Skeletal muscle cell (primary cell): ENCODE measurements at places on chromosomes 3 and 15.

GRCh38 chr15:32108661-32109060 lies 78.3 kb downstream of the CHRNA7 start:
- no peak for DNase-seq

DNA sequence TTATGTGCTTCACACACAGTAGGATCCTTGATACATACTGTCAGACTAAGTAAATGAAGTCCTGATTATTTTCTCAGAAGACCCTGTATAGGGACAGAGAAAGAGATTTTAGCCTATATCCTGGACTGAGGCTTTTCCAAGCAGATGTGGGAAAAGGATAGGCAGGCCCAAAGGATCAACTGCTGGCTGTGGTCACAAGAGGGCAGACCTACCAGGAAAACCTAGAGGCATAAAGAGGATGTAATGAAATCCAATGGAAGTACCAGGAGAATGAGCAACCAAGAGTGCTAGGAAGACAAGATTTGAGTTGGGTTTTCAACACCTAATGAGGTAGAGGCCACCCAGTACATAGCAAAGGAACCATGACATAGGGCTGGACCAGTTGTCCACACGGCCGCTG lies 23.1 kb downstream of the DCLK3 start:
- DNase-seq = no peak

DNA sequence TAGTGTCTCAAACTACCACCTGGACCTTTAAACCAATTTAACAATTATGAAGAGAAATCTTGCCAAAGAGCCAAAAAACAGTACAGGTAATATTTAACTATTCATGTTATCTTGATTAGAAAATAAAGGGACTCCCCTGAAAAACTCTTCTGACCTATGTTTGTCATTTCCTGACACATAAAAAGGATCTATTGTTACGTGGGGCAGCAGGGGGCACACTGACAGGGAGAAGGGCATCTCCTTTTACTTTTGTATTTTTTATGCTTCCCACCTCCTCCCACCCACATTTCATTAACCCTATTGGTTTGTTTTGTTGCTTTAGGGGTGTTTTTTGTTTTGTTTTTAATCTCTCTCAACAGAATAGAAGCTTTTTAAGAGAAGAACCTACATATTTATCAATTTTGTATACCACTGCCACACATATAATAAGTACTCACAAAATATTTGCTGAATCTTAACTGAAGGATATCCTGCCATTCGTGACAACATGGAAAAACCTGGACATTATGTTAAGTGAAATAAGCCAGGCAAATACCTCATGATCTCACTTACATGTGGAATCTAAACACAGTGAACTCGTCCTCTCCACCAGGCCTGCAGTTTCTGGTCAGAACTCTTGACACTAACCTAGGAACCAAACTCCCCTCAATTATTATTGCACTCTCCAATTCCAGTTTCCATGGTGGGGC lies 17.7 kb downstream of the STAG1 start:
- no peak for DNase-seq

- no peak for DNase-seq
Observed at GRCh38 chr3:151635905-151636304, 97.8 kb upstream of the AADACL2 start.

GRCh38 chr15:88703533-88703932 lies 64.7 kb downstream of the ISG20 start:
- DNase-seq = no peak

DNA sequence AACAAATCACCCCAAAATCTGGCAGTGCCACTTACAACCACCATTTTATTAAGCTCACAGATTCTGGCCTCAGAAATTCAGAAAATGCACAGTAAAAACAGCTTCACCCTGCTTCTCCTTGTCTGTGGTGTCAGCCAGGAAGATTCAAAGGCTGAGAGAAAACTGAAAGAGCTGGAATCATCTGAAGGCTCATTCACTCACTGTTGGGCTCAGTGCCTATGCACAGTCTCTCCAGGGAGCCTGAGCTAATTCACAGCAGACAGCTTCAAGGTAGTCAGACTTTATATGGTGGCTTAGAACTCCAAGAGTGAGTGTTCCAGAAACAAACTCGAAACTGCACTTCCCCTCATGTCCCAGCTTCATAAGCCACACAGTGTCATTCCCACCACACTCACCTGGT lies 16.5 kb upstream of the PLOD2 start:
- DNase-seq = no peak

DNA sequence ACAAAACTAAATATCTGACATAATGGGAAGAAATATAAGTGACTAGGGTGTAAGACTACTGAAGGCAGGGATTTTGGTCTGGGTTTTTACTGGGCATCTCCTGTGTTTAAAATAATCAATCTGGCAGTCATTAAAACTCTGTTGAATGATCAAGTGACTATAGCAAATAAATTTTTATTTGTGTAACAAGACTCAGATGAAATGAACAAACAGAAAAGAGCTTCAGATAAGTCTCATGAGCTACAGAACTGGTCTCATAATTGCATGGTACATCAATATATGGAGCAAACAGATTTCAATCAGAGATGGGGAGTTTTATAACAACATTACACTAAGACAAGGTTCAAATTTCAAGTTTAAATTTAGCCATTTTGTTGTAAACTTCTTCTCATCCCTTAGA lies 372.5 kb downstream of the PLCL2 start:
- DNase-seq = no peak

- DNase-seq = no peak
Observed at GRCh38 chr15:51846066-51846462, 16.6 kb downstream of the TMOD3 start.

- no peak for DNase-seq
Observed at GRCh38 chr3:184316792-184317191, 2.4 kb downstream of the EIF4G1 start.

DNA sequence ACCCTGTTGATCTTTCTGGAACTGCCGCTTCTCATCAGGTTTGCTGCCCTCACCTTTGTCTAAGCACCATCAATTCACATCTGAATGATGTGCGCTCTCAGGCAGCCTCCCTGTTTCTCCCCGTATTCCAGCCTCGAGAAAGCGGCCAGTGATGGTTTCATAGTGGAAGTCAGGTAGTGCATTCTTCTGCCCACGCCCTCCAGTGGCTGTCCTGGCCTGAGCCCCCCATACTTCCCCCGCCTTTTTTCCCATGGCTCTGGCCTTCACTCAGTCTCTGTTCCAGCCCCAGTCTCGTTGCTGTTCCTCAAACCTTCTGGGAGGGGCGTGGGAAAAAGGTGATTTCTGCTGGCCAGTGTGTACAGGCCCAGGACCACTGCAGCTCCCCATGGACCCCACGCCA lies 101.3 kb downstream of the ASB7 start:
- DNase-seq = no peak

DNA sequence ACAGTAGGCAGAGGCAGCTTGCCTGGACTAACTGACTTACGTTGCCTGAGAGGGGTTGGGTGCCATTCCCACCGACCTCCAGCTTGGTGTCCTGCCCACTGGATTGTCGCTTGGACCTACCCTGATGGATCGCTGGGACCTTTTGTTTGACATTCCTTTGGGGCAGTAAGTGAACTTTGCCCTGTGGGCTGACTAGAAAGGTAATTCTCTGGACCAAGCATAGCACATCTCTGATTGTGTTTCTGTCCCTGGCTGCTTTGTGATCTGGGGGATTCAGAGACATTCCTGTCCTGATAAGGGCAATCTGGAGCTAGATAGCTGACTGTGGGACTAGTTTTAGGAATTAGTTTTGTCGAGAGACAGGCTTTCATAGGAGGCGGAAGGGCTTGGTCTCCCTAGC lies 19.5 kb upstream of the IFT57 start:
- no peak for DNase-seq

DNA sequence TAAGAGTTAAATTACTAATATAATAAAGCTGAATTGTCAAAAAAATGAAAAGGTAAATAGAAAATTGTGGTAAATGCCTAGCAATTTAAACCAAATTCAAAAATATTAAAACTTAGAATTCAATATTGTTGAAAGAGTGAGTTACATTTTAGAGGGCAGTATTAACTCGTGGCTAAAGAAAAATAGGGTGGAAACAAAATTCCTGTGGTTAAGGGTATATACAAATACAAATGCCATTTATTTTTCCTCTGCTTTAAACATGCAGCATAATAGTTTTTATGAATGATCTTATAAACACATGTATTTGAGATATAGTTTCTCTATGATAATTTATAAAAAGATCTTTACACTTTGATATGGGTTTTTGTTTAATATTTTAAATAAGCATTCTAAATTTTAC lies 79.0 kb downstream of the NEDD4 start:
- no peak for DNase-seq

DNA sequence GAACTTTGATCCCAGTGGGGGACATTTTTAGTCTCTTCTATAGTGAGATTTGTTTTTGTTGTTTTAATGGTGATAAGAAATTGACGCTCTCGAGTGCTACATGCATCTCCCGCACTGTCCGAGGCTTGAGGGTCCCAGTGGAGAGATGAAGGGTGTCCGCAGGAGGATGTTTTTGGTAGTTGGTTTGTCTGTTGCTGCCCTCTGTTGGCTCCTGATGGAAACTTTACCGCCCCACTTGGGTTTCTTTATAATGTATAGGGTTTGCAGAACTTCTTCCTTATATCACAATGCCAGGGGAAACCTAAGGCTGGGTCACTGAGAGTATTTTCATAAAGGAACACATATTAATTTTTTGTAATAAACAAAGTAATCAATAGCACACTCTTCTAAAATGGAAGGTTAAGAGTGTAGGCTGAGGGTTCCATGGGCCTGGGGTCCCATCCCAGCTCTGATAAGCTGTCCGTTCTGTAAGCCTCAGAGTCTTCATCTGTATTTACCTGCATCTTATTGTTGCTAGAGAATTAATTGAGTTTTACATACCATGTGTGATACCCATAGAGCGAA lies 185.3 kb upstream of the FEZF2 start:
- DNase-seq = no peak

- DNase-seq = no peak
Observed at GRCh38 chr15:66171841-66172240, 81.7 kb downstream of the MEGF11 start.

- no peak for DNase-seq
Observed at GRCh38 chr15:56883088-56883487, 35.4 kb upstream of the TCF12 start.

GRCh38 chr3:154818676-154819255 lies 261.4 kb upstream of the MME start:
- DNase-seq = no peak

DNA sequence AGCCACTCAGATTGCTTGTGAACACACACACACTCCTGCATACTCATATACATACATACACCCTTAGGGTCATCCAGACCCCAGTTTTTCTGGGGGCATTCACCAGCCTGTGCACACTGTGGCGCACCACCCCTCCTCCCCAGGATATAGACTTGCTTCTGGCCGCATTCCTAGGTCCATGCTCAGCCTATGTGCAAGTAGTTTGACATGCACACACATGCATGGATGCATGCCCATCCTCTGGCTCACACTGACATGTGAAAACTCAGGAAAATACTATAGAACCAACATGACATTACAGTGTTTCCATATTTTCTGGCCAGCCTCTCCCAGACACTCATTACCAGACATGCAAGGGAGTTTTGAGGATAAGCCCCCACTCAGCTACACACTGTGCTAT lies 79.3 kb upstream of the POLG start:
- no peak for DNase-seq

DNA sequence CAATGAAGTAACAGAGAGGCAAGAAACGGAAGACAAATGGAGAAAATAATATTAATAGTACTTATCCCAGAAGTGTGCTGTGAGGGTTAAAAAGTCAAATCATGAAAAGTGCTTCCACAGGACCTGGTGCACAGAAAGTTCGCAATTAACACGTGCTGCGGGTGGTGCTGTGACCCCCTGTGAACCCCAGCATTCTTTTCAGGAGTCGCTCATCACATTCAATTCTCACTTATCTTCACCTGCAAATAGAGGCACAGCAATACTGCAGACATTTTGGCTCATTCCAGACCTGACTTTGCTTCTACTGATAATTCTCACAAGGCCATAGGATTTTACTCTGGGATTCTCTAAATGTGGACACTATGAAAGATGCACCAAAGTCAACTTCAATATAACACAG lies 584.4 kb downstream of the GRM7 start:
- no peak for DNase-seq

DNA sequence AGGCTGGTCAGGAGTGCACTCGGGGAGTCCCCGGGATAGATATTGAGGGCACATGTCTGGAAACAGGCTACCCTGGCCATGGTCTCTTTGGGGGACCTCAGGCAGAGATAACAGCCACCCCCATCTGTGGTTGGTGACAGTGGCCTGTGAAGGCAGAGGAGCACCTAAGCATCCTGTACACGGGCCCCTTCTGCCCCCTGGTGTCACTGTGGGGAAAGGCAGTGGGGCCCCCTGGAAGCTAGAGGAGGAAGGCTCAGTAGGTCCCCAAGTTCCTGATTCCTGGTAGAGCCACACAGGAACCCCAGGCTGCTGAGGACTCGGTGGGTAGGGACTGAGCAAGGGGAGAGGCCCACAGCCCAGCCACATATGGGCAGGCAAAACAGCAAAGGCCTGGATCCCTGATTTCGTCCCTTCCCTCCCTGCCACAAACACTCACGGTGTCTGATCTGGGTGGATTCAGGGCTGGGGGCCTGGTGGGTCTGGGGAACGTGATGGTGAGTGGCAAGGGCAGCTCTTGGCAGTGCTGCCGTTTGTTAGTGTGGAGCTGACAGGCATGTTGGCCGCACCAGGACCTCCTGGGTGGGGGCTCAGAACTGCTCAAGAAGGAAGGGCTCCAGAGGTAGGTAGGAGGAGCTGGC lies 14.1 kb upstream of the CXCR6 start:
- DNase-seq = no peak

- DNase-seq = no peak
Observed at GRCh38 chr15:95226835-95227234, 995.5 kb downstream of the MCTP2 start.

DNA sequence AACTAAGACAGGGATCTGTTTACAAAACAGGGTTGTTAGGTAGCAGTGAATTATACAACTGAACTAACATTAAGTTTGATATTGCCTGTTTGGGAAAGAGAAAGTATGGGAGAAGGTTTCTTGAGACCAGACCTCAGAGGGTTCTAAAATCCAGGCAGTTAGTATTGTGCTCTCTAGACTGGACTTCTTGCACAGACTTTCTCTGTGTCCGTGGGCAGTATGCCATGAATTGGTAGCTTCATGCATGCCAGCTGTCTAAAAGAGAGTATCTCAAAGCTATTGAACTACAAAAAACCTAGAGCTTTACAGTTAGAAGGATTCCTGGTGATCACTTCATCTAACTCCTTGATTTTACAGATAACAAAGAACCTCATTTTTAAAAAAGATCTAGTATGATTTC lies 12.5 kb downstream of the SAMD7 start:
- no peak for DNase-seq

DNA sequence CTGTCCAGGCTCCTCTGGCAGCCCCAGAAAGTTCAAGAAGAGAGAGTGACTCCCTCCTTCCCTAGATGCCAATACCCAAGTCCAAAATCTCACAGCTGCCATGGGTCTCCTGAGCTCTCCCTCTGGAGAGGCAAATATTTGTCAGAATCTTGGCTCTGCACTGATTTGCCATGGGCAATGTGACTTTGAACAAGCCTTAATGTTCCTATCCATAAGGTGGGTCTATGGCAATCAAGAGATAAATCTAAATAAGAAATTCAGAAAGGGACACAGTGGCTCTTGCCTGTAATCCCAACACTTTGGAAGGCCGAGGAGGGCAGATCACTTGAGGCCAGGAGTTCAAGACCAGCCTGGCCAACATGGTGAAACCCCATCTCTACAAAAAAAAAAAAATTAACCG lies 12.4 kb upstream of the WNT7A start:
- no peak for DNase-seq

- no peak for DNase-seq
Observed at GRCh38 chr3:133505813-133506212, 67.7 kb upstream of the CDV3 start.

GRCh38 chr3:27594096-27594690 lies 110.0 kb upstream of the SLC4A7 start:
- no peak for DNase-seq
